Mammary epithelial cell (primary cell): ENCODE measurements at places on chromosomes 11 and 22. TPM values are rescaled to one million over a fixed set of nuclear protein-coding genes. Genes with fewer than 3 reads are reported as not detected.

Gene HBD
- not detected for polyA plus RNA-seq

Gene AQP11
- polyA plus RNA-seq = 0.11 TPM

Gene CCND1
- 244 TPM for polyA plus RNA-seq

Gene FAM76B
- 7.9 TPM for polyA plus RNA-seq

Gene PRG2
- not detected for polyA plus RNA-seq

Gene LDLRAD3
- 11.5 TPM for polyA plus RNA-seq

Gene RFPL3
- polyA plus RNA-seq = not detected

Gene CADM1
- 48.9 TPM for polyA plus RNA-seq

Gene OR4C3
- polyA plus RNA-seq = not detected

Gene BIK
- 2.6 TPM for polyA plus RNA-seq

Gene SMIM35
- not detected for polyA plus RNA-seq

Gene OR5B12
- not detected for polyA plus RNA-seq

Gene APOL5
- not detected for polyA plus RNA-seq

Gene LRRC32
- not detected for polyA plus RNA-seq

GRCh38 chr22:19735665-19736510 is 12.5 kb downstream of the GP1BB start:
- no peak for DNase-seq

DNA sequence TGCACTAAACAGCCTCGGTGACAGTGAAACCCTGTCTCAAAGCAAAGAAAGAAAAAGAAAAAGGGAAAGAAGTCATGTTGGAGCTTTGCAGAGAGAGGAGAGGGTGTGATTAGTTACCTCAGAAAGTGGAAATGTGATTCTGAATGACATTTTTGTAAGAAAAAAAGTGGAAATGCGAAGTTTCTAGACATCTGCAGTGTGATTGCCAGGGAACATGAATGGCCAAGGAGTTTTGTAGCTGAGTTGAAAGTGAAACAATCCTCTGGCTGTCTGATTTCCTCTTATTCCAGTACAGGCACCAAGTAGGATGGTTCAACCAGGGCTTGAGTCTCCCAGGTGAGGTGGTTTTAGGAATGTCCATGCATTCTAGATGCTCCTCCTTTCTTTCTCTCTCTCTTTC is 17.8 kb upstream of the SYVN1 start:
- DNase-seq = no peak

DNA sequence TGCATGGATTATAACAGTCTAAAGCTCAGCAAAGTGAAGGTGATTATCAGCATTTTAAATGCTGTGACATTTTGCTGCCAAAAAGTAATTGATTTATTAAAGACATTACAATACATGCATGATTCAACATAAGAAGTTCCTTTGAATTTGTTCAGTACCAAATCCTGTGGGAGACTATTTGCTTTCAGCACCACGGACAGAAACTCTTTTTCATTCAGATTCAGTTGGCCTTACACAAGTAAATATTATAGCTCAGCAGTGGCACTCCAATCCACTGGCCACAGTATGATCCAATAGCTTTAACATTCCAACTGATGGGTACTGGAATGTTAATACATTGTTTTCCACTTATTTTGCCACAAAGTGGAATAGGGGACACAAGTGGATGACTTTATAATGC is 806.7 kb downstream of the NTM start:
- DNase-seq = peak; percentile 46

DNA sequence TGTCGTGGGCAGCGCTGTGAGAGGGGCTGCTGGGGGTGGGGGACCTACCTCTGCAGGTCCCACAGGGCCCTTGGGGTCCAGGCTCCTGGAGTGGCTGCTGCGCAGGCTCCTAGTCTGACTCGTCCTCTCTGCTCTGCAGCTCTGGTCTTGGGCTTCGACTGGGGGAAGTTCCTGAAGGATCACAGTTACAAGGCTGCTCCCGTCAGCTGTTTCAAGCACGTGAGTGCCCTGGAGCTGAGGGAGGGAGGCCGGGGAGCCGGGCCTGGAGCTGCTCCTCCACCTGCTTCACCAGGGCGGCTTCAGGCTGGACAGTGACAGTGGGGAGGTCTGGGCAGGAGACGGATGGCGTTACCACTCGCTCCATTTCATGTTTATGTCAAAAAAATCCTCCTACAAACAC is 11.9 kb downstream of the L3MBTL2 start:
- DNase-seq = no peak

GRCh38 chr22:30332551-30332950 is 5.8 kb upstream of the TBC1D10A start:
- no peak for DNase-seq

GRCh38 chr11:131372234-131372962 is 2.0 kb downstream of the NTM start:
- no peak for DNase-seq

DNA sequence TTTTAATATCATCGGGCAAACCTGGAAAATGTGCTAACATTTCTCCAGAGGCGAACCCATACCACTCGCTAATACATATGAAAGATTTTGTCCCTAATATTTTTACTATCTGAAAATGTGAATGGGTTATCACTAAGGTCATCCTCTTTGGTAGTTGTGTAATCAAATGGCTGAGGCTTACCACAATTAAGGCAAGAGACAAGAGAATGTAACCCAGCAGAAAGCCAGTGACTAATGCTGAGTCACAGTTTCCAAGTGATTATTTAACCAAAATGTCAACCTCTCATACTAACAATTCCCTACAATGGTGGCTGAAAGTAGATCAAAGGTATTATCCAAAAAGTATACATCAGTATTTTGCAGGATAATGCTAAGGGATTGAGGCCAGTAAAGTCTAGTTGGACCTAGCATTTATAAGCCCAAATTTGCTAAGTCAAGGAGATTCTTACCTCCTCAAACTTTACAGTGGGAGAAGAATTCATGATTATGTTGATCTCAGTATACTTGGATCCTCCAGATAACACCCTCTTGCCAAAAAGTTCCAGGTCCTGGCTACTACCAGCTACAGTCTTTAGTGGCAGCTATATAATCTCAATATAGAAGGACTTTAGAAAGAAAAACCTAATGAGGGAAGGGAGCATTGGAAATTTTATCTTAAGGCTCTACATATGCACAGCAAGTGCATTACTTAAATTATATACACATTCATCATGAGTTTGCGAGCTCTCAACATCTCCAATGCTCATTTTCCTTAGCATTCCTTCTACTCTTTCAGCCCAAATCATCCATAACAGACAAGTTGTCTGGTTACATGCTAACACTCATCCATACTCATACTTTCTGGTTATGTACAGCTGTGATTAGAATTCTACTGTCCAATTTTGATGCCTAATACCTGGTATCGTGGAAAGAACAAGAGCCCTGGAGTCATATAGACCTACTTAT is 25.4 kb downstream of the SIK3 start:
- DNase-seq = peak; percentile 92

DNA sequence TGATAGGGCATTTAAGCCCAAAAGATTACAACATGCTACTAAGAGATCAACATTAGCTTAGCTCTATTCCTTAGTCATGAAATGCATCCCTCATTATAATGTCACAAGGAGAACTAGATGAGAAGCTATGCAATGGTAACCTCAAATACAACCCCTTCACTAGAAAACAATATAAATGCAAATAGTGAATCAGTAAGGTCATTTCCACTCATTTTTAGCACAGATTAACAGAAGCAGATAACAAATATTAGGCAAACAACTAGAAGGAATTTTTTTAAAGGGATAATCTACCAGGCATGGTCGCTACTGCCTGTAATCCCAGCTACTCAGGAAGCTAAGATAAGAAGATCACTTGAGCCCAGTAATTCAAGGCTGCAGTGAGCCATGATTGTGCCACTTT is 28.2 kb downstream of the SIK3 start:
- no peak for DNase-seq

DNA sequence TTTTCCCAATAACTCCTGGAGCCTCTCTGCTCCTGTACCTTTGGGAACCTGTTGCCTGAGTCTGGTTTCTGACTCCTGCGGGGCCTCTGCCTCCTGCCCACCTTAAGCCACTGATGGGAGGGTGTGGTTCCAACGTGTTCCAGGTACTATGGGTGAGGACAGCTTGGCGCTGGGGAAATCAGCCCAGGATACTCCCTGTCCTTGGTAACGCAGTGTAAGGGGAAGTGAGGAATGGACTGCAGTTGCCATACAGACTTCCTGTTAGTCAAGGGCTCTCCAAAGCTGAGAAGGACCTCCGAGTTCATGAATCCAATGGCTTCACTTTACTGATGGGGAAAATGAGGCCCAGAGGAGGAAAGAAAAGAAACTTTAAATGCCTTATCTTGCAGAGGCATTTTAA is 1.2 kb upstream of the MARK2 start:
- no peak for DNase-seq

GRCh38 chr22:33519071-33519973 is 401.0 kb downstream of the LARGE1 start:
- peak; percentile 18 for DNase-seq

GRCh38 chr22:45997077-45997776 is 20.3 kb upstream of the WNT7B start:
- peak; percentile 36 for DNase-seq

- DNase-seq = no peak
Measured at GRCh38 chr22:27514601-27515523, 286.7 kb downstream of the MN1 start.

- DNase-seq = no peak
Measured at GRCh38 chr11:65131417-65131776, 2.9 kb downstream of the SYVN1 start.

DNA sequence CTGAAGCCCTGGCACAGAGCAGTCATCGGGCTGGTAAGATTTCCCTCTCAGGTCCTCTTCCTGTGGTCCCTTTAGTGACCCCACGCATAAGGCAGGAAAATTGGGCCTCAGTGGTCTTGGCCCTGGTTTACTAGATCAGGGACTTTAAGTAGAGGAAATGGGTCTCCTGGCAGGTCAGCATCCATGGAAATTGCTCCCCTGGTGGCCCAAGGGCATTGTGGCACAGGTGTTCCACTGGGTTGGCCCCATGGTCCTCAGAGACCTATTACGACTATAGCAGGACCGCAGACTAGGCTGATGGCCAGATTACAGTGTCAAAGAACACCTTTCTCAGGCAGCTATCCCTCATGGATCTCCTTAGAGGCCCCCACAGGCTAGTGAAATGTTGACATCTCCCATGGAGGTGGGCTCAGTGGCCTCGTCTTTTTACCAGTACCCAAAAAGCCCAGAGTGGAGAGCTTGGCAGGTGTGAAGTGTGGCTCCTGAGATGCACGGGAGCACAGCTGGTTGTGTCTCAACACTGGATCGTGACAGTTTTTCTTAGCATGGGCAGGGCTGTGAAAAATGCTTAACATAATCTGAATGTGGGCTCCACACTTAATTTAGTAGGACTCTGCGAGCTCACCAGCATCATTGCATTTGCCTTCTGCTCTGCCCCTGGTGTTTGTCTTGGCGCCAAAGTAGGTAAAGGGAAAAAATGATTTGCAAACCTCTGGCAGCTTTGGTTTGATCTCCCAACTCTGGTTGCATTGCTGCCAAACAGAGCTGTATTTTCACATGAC is 74.2 kb downstream of the ZBTB16 start:
- no peak for DNase-seq

GRCh38 chr11:63020671-63021291 is 5.1 kb upstream of the SLC22A8 start:
- DNase-seq = no peak

DNA sequence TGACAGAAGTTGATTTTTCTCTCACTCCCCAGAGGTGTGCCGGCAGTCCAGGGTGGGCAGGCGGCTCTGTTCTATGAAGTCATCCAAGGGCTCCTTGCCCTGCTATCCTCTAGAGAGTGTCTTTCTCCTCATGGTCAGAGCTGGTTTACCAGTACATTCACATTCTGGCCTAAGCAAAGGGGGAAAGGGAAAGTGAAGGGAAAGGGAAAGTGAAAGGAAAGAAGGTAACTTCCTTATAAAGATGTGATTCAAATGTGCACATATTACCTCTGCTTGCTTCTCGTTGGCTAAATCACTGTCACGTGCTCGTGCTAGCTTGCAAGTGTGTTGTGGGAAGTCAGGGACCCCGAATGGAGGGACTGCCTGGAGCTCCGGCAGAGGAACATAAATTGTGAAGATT is 2.9 kb upstream of the HTATIP2 start:
- DNase-seq = peak; percentile 22

DNA sequence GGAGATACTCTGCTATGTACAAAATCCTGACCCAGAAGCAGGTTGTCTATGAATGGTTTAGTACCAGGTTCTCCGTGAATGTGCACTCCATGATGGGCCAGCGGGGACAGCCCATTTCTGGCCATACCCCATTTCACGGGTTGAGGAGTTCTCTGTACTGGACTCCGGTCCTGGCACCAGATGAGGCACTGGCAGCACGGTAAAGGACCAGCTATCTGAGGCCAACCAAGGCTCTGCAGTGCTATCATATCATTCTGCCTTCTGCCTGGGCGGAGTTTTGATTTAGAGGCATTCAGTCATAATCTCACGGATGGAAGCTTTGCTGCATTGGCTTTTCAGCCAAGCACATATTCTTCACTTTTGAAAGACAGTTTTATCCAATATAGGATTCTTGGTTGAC is 18.5 kb upstream of the KMT5B start:
- DNase-seq = no peak

- DNase-seq = peak; percentile 6
Measured at GRCh38 chr11:46003572-46003971, 81.1 kb downstream of the LARGE2 start.

GRCh38 chr11:117226388-117227385 is 5.2 kb downstream of the PCSK7 start:
- DNase-seq = peak; percentile 58

GRCh38 chr11:129992161-129992944 is 10.3 kb downstream of the PRDM10 start:
- DNase-seq = peak; percentile 52

DNA sequence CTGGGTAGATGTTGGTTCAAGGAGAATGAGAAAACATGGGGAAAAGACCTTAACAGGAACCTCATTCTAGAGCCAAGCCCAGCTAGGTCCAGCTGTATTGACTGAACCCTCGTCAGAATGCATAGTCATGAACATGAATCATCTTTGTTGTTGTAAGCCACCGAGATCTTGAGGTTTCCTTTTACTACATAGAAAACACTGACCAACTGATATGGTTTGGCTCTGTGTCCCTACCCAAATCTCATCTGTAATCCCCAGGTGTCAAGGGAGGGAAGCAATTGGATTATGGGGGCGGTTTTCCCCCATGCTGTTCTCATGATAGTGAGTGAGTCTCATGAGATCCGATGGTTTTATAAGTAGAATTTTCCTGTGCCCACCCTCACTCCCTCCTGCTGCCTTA is 19.4 kb upstream of the PHOX2A start:
- peak; percentile 63 for DNase-seq

DNA sequence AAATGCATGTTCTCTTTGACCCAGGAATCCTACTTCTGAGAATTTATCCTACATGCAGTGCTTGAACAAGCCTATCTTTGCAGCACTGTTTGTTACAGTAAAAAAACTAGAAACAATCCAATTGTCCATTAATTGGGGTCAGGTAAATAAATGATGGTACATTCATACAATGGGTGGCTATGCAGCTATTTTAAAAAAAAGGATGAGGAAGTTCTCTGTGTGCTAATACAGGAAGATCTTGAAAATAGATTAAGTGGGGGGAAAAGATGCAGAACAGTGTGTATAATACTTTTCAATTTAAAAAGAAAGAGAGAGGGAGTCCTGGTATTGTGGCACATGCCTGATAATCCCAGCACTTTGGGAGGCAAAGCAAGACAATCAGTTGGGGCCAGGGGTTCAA is 9.5 kb upstream of the CREB3L1 start:
- DNase-seq = no peak

- no peak for DNase-seq
Measured at GRCh38 chr11:35558513-35558912, 33.1 kb upstream of the PAMR1 start.

GRCh38 chr11:10444725-10445315 is 10.2 kb upstream of the AMPD3 start:
- DNase-seq = no peak
